Stimulated activated CD4-positive, alpha-beta T cell treated with anti-CD3 and anti-CD28 coated beads, TNF-alpha, amount 100 ng/mL, for 48 hours (primary cell): ENCODE measurements at places on chromosomes 2 and 18.

GRCh38 chr18:44862112-44862511 is 181.4 kb downstream of the SETBP1 start:
- no peak for DNase-seq

GRCh38 chr2:143279672-143280071 is 150.5 kb downstream of the ARHGAP15 start:
- DNase-seq = no peak

GRCh38 chr2:173720306-173720705 is 244.9 kb downstream of the SP3 start:
- DNase-seq = no peak

DNA sequence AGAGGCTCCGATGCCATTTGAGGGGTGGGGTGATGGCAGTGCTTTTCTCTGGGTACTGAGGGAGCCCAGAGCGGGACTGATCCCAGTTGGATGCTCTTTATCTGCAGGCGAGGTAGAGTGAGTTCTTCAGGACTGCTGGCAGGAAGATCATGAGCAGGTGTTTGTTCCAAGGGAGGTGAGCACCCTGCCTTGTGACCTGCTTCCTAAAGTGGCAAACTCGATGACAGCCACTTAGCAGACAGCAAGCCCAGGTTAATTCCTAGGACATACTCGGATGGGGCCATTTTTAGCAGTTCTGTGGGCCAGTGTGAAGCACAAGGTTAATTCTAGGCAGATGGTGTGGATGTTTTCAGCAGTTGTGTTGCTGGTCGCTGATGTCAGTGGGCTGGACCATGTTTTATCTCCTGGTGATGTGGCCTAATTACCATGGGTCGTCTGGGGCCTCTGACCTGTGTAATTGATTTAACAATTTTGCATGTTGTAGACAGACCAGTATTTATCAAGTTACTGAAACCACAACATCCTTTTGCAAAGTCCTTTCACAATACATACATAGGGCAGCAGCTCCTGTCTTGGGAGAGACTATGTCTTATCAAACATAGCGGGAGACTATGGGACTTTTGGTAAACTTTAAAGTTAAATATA is 4.9 kb downstream of the FKBP1B start:
- no peak for DNase-seq

DNA sequence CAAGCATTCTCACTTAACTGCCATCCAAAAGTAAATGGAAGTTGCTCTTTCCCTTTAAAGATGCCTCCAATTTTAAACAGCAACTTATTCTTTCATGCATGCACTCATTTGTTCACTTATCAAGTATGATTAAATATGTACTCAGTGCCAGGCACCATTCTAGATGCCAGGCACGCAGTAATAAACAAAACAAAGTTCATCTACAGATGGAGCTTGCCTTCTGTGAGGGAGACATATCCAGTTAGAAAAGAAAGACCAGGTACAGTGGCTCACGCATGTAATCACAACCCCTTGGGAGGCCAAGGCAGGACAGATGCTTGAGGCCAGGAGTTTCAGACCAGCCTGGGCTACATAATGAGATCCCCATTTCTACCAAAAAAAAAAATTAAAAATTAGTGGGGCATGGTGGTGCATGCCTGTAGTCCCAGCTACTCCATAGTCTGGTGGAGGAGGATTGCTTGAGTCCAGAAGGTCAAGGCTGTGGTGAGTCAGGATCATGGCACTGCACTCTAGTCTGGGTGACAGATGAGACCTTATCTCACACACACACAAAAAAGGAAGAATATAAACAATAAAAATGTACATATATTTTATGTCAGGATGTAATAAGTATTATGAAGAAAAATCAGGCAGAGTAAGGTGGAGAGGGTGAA is 19.2 kb upstream of the CCDC141 start:
- DNase-seq = no peak

GRCh38 chr18:13265008-13265910 is 46.7 kb downstream of the LDLRAD4 start:
- peak; percentile 63 for DNase-seq

DNA sequence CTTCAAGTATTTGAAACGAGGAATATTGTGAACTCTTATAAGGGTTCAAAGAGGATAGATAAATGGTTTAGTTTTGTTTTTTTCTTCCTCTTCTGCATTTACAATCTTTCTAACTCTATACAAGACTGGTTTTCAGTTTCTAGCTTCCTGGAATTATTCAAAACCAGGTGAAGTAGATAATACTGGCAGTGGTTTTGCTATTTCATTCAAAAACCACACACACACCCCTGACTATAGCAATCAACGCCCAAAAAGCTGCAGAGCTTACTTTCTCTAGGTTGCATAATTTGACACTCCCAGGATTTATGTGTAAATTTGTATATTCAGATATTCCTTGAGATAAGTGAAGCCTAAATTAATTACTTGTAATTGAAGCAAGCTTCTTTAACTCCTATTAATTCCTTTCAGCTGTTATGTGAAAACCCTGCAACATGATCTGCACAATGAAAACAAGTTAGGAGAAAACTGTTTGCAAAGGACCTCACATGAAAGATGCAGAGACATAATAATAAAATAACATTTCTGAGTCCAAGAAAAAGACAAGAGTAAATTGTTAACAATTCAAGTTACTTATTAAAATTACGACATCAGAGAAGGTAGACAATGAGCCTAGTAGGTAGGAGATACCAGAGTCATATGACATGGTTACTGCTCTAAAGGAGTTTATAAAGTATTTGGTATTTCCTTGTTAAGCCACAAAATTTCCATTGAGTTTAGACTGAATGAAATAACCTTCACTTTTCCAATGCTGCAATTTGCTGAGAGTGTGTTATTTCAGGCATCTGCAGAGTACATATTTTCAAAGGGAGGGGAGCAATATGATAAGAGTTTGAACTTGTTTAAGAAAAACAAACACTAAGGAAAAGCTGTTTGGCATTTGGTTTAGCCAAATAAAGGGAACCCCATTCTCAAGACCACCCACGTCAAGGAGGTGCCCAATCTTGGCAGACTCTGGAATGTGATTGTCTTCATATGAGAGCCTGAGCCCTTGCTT is 1.6 kb upstream of the NFE2L2 start:
- no peak for DNase-seq

DNA sequence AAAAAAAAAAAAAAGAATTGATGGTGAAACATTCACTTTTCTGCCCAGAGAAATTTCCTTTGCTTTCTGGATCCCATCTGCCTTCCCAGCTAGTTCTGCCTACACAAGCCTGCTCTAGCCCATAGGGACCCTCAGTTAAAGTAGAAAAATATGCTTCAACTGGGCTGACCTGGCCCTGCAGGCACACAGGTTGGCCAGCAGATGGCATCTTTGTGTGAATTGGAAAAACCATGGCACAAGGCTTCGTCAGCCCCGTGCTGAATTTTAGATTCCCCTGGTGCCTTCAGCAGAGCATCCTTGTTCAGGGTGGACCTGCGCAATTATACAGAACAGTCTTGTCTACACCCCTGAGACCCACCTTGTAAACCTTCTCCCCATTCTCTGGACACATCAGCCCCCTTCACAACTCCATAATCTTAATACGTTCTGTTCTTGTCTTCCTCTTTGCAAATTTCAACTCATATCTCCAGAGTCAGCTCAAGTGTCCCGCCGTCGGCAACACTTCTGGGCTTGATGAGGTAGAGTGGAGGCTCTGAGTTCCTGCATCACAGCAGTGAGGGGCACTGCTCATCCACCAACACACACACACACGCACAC is 114.5 kb downstream of the INSIG2 start:
- DNase-seq = peak; percentile 32

GRCh38 chr2:42060028-42060427 is 12.2 kb downstream of the PKDCC start:
- no peak for DNase-seq

DNA sequence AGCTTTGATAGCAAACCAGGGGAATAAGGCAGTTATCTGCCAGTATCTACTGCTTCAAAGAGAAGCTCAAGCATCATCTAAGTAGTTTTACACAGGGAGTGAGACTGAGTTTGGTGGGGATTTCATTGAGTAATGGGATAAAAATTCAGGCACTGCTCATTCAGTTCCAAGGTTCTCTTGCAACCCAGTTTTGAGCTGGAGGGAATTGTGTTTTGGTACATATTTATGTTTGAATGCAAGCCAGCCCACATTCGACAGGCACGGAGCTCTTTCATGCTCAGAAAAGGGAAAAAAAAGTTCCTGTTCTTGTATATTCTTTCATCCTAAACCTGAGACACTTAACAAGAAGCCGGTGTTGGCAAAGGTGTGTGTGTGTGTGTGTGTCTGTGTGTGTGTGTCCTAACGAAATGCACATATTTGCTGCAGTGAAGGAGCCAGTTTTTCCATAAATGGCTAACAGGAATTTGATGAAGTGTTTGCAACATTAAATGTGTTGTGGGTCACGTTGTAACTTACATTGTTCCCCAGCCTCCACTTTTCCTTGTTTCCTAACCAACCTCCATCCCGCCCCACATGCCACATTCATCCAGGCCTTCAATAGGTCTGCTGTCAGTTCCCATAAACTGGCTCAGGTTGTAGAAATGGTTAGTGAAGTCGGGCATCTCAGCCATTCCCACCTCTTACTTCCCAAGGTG is 311.1 kb downstream of the TXNL1 start:
- no peak for DNase-seq

GRCh38 chr2:71215447-71215846 is 11.5 kb downstream of the PAIP2B start:
- no peak for DNase-seq

DNA sequence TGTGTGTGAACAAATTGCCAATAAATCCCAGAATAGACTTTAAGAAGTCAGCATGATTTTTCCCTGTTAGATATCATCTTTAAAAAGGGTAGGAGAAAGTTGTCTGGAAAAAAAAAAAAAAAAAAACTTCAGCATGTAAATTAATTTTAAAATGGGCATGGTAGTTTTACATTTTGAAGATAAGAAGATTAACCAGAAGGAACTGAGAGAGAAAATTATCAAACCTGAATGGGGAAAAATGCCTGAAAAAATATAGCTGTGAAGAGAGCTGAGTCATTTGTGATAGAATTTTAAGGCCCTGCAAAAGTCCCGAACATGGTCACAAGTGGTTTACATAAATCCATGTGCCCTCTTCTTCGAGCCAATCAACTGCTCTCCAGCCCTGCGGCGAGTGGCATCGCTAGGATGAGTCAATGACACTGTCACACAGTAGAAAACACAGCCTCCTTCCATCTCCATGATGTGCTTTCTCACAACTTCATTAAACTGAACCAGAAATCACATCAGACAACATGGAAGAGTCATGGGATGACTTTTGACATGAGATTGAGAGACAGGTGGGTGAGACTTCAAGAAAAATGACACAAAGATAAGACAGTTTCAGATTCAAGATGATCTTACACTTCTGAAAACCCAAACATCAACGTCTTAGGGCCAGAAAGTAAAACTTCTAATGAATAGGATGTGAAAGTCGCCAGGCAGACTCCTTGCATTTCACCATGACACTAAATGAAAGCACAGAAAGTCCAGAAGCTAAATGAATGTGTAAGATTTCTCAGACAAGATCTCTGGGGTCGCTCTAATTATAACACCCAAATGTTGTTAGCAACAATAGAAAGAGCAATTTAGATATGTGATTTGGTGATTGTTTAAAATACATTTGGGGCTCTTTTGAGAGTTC is 273.0 kb upstream of the ID2 start:
- peak; percentile 70 for DNase-seq

- no peak for DNase-seq
These were observed 79.2 kb downstream of the SETBP1 start for GRCh38 chr18:44759925-44760342.

- DNase-seq = no peak
These were observed 283.8 kb upstream of the LYPD1 start for GRCh38 chr2:132953771-132954170.

DNA sequence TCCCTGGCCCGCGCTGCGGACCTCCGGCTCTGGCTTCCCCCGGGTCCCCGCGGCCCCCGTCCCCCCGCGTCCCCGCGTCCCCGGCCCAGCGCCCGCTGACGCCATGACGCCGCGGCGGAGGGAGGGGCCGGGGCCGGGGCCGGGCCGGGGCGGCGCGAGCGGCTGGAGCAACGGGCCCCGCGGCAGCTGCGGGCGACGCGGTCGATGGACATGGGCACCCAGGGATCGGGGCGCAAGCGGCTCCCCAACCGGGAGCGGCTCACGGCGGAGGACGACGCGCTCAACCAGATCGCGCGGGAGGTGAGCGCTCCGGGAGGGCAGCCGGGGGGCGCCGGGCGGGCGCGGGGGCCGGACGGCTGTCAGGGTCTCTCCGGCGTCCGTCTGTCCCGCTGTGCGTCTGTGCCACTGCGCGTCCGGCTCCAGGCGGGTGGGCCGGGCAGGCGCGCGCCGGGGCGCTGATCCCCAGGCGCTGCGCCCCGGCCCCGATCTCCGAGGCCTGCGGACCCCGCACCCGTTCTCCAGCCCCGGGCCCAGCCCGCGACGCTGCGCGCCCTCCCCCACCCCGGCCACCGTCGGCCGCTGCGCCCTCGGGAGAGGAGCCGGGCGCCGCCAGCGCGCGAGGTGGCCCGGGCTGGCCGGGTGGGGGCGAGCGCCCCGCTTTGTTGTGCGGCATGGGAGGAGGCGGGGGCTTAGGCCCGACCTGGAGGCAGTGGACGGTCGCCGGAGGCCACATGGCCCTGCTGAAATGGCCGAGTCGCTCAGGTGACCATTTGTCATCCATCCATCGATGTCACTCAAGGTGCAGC is at the start of gene LRRFIP1:
TSS of gene LRRFIP1 (plus strand) at position 147 of the 806 bp plus-strand sequence. CDS start at position 205, 58 bp downstream.
- DNase-seq = no peak

DNA sequence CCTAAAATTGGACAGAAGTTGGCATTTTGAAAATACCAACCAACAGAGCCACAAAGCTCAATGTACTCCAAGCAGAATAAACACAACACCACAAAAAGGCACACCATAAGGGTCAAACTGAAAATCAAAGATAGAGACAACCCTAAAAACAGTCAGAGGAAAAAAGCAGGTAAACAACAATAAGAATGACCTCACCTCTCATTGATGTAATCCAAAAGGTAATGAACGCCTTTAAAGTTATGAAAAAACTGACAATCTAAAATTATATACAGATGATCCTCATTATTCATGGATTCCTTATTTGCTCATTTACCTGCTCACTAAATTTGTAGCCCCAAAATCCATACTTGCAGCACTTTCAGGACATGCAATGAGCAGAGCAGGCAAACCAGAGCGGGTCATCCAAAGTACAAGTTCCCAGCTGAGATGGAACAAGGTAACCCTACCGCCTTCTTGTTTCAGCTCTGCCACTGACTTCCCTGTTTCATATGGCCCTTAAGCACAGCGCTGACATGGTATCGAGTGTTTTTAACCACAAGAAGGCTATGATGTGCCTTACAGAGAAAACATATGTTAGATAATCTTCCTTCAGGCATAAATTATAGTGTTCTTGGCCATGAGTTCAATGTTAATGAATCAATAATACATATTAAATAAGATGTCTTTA is 17.0 kb downstream of the RTN4 start:
- no peak for DNase-seq
